ENCODE measurements at places on chromosomes 5 and 9.

DNA sequence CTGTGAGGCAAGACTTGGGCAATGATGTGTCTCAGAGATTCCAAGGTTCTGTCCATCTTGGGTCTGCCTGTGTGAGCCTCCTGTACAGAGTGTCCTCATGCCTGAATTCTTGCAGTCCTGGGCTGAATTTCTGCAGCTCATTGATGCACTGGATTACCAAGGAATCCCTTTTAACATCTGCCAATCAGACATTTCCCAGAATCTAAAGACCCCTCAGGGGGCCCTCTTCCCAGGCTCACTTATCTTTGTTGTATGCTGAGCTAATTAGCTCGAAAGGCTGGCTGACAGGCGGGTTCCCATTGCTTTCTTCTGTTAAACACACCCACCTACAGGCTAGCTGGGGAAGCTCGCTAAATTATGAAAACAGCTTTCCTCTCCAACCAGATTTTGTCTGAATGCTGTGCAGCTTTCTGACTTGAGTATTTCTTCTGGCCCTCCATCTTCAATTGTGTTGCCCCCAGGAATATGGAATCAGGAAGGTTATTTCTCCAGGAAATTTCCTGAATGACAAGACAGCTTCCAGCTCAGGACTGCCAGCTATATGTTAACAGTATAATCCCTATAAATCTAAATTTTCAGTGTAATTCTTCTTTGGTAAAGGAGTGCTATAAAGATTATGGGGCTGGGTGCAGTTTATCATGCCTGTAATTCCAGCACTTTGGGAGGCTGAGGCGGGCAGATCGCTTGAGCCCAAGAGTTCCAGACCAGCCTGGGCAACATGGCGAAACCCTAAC lies at the start of gene LIX1:
Gene LIX1, minus strand, starts transcription at position 91 of the 734 bp plus-strand sequence. Its CDS starts 35 bp downstream, at position 56.
- DNase-seq: no peak

GRCh38 chr9:109254317-109254716 lies 66.5 kb downstream of the EPB41L4B start:
- DNase-seq: no peak

GRCh38 chr5:176733406-176734262 lies 76.7 kb upstream of the UNC5A start:
- no peak for DNase-seq

DNA sequence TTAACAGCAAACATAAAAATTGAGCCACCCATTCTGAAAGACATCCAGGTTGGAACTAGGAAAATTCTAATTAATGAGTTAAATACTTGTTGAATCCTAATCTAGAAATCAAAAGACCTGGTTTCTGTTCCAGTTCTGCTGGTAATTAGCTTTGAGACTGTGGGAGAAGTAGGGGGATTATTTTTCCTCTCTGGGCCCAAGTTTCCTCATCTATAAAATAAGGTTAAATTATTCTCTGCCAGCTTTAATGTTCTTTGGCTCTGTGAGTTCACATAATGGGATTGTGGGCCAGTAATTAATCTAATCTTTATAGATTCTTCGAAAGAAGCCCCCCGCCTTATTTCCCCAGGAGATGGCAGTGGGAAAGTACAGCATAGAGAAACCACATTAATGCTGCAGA lies 104.6 kb downstream of the ENC1 start:
- no peak for DNase-seq

DNA sequence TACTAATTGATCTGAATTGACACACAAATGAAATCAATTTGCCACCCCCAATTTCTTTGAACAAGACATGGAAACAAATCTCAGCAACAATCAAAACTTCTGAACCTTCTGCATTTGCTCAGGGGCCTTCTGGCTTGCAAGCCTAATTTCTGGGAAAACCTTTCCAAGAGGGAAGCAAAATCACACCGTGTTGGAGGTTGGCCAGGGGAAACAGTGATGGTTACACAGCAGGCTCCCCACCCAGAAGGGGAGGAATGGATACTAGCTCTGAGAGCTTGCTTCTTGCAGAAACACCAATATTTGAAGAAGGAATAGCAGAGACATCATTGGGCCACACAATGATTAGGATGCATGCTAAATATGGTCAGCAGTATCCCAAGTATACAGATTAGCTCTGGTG lies 488.6 kb upstream of the TRPC7 start:
- DNase-seq: no peak

- DNase-seq: no peak
Measured at GRCh38 chr5:175003531-175003930, 279.1 kb downstream of the MSX2 start.

- DNase-seq: no peak
Measured at GRCh38 chr5:132451387-132451786, 39.2 kb downstream of the IRF1 start.

- DNase-seq: no peak
Measured at GRCh38 chr9:79657891-79658290, 86.1 kb downstream of the TLE4 start.

DNA sequence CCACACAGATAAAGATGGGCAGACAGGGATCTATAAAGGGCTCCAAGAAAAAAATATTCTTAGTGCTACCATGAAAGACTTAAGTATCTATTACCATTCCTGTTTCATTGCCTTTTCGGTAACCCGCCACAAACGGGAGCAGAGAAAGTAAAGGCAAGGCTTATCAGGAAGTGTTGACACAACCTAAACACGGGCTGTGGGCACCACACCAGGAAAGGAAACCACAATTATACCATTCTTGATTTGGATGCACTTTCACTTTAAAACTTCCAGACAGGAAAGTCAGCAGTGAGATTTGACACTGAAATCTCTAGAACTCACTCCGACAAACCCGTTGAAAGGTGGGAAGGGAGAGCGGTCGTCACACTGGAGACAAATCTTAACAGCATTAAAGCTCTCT lies 6.5 kb downstream of the TLE1 start:
- no peak for DNase-seq

DNA sequence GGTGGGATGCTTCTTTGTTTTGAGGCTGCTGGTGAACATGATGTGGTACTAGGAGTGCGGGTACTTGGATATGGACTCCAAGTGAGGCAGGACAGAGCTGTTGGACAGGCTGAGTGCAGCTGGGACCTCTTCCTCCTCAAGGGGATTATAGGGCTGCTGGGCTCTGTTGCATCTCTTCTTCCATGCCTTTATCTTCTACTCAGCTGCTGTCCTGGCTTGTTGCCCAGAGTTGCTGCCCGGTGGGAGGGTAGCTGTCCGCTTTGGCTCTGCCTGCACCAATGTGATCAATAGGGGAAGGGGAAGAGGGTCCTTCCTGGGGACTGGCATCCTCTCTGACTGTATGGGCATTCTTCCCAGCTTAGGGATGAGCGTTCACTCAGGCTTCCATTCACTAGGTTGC lies 1217.9 kb upstream of the ACO1 start:
- no peak for DNase-seq

- no peak for DNase-seq
Measured at GRCh38 chr5:1012313-1012841, 3.8 kb downstream of the NKD2 start.

DNA sequence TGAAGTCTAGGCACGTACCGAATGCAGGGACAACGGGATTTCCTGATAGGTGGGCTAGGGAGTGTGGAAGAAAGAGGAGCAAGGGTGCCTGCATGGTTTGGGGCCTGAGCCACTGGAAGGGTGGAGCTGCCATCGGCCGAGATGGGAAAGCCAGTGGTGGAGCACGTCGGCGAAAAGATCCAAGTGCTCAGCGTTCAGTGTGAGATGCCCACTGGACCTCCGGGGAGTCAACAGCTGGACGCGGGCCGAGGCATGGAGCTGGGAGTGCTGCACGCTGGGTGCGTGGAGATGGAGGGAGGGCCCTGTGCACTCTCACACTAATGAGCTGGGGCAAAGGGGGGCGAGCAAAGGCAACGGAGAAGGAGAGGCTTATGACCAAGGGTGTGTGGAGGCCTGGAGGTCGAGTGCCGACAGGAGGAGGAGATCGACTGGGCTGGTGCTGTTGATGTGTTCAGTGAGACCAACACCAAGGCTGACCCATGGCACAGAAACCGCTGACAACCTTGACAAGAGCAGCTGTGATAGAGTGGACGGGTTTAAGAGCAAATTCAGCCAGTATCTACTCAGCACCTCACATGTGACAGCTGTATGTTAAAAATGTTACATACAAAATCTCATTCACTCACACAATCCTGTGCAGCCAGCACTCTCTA lies 85.7 kb downstream of the STK10 start:
- no peak for DNase-seq

GRCh38 chr5:179231309-179231708 lies 114.0 kb downstream of the ADAMTS2 start:
- DNase-seq: no peak

- DNase-seq: no peak
Measured at GRCh38 chr5:126437721-126438120, 14.5 kb downstream of the GRAMD2B start.

DNA sequence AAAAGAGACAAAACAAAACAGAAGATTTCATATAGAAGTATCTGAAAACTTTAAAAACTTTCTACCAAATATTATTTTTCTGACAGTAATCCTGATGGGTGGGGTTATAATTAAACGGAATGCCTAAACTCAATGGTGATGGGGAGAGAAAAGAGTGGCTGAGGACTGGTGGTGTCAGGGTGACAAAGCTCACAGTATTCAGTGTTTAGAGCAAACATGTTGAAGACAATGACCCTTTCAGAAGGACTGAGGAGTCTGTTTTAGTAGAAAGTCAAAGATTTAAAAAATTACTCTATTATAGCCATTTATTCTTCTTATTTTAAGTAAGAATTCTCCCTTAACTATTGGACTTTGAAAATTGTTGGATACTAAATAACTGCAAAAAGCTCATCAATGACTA lies 1144.0 kb downstream of the TAF11L14 start:
- no peak for DNase-seq

DNA sequence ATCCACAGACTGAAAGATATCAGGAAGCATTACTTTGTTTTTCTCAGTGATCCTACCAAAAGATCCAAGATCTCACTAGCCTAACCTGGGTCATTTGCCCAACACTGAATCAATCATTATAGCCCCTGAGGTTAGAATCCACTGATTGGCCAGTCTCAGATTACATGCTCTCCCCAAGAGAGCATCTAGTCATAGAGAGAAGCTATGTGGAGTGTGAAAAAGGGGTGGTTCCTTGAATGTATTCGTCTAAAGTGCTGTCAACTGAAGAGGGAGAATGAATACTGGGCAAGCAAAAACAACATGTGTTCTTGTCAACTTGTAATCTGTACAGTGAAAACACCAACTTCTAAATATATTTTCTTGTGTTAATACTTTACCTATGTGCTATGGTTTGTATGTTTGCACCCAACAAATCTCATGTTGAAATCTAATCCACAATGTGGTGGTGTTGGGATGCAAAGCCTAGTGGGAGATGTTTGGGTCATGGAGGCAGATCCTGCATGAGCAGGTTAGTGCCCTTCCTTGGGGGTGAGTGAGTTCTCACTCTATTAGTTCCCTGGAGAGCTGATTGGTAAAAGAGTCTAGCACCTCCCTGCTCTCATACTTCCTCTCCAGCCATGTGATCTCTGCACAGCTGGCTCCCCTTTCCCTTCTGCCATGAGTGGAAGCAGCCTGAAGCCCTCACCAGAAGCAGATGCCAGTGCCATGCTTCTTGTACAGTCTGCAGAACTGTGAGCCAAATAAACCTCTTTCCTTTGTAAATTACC lies 60.3 kb upstream of the PJA2 start:
- DNase-seq: no peak

DNA sequence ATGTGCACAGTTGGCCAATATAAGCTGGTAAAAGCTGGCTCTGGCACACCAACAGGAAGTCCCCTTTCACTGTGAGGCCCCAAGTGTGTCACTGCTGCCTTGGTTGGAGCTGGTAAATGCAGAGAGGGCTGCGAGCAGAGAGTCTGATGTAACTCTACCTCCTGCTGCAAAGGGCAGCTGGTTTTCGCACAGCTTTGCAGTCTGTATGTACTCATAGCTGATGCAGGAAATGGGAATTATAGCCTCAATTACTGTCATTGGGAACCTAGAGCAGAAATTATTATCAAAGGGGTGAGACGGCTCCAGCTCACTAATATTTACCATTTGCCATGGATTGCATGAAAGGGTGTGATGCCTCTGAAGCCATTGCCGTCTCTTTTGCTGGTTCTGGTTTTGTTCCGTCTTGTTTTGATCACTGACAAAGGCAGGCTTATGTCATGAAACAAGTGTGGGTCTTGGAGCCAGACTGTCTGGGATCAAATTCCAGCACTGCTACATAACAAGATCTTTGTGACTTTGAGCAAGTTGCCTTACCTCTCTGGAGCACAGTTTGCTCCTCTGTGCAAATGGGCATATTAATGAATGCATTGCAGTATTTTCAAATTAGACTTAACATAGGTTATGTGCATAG lies 124.3 kb upstream of the SLC25A48 start:
- DNase-seq: no peak

DNA sequence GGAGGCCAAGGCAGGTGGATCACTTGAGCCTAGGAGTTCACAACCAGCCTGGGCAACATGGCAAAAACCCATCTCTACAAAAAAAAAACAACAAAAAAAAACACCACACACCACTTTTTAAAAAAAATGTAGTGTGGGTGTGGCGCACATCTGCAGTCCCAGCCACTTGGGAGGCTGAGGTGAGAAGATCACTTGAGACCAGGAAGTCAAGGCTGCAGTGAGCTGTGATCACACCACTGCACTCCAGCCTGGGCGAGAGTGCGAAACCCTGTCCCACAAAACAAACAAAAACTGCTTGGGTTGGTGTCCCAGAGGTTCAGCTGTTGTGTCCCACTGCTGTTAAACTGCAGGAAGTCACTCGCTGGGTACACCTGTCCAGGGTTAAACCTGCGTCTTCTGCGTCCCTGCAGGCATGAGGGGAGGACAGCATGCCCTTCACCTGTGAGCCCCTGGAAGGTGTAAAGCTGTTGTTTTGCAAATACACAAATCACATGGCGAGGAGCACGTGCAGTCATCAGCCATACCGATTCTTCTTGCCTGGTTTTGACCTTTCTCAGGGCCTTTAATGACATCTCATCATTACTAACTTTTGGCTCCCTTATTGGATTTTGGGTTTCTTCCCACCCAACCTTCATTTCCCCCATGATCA lies 29.3 kb upstream of the CLPTM1L start:
- no peak for DNase-seq

DNA sequence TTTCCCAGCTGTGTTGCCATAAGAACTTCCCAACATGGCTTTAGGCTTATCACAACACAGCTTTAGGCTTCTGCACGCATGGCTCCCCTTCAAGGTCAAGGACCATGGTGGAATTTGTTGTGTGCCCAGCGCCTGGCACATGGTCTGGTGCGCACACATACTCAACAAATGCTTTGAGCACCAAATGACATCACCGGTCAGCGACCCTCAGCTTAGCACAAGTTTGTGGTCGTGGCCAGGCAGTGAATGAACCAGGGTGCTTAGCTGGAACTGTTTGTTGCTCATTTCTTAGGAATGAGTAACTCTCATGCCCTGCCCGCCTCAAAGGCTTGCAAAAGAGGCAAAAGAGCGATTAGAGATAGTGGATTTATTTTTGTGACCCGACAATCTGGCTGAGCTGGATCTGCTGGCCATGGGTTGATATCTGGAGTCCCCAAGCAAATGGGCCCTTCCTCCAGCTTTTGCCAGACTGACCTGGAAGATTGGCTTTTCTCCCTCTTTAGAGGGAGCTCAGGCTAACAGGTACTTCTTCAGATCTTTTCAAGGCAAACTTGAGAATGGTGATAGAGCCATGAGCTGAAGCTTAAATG lies 58.9 kb downstream of the DAP start:
- DNase-seq: no peak

All from progenitor cell of endocrine pancreas (in vitro differentiated cells).